ENCODE measurements at places on chromosomes 6 and 20.
A peak's percentile ranks its signal among the peaks of the same experiment; 100 is the strongest.

DNA sequence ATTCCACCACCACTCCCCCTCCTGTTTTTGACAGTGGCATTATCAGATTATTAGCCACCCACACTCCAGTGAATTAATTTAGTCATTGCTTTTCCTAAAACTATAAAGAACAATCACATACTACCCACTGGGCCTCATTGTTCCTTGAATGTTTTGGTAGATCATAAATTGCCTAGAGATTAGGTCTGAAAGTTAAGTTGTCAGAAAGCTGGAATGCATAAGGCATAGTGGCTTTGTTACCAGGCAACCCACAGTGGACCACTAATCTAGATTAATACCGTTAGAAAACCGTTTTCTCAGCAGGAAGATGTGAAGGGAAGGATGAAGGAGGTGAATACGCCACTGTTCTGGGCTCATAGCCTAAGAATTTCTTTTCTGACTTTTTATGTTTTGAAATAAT lies 75.6 kb downstream of the SAMD3 start:
- no peak for DNase-seq

DNA sequence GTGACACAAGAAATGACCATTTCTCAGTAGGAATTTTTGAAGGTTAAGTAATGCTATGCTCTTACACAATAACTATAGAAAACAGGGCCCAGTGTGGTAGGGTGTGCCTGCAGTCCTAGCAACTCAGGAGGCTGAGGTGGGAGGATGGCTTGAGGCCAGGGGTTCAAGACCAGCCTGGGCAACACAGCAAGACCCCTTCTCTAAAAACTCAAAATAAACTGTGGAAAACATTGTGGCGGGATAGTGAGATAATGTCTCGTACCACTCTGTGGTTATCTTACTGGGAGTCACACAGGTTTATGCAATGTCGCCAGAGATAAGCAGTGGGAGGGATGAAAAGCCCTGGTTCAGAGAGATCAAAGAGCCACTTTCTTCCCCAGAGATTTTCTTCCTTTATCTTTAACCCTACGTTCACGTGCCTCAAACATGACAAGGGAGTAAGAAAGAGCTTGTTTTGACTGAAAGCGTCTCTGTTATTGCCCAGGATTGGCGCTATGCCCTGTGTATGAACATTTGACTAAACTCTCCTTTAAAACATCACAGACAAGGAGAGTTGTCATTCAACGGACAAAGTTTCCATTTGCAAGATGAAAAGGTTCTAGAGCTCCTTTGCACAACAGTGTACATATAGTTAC lies 13.9 kb downstream of the GCM1 start:
- DNase-seq = no peak

DNA sequence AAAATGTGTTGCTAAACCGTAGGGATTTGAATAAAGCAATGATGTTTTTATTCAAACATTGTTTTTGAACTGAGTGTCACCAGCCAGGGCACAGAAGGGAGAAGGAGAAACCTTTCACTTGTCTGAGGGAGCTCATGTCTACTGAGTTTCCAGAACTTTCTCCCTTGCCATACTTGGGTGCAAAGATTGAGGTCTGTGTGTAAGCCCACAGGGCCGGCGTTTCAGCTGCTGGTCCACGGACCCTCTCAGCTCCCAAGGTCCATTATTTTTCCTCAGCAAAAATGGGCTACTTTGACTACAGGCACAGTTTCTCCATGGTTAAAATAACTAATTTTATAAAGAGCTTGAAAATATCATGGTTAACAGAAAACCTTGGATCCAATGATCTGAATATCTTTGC lies 32.6 kb downstream of the PSMG4 start:
- no peak for DNase-seq

DNA sequence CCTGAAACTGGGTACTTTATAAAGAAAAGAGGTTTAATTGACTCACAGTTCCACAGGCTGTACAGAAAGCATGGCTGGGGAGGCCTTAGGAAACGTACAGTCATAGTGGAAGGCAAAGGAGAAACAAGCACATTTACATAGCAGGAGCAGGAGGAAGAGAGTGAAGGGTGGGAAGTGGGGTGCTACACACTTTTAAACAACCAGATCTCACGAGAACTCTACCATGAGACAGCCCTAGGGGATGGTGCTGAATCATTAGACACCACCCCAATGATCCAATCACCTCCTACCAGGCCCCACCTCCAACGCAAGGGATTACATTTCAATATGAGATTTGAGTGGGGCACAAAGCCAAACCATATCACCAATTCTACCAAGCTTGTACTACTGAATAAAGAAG lies 7.4 kb upstream of the FNDC1 start:
- DNase-seq = no peak

GRCh38 chr20:48603116-48603818 lies 224.5 kb downstream of the PREX1 start:
- DNase-seq = no peak

DNA sequence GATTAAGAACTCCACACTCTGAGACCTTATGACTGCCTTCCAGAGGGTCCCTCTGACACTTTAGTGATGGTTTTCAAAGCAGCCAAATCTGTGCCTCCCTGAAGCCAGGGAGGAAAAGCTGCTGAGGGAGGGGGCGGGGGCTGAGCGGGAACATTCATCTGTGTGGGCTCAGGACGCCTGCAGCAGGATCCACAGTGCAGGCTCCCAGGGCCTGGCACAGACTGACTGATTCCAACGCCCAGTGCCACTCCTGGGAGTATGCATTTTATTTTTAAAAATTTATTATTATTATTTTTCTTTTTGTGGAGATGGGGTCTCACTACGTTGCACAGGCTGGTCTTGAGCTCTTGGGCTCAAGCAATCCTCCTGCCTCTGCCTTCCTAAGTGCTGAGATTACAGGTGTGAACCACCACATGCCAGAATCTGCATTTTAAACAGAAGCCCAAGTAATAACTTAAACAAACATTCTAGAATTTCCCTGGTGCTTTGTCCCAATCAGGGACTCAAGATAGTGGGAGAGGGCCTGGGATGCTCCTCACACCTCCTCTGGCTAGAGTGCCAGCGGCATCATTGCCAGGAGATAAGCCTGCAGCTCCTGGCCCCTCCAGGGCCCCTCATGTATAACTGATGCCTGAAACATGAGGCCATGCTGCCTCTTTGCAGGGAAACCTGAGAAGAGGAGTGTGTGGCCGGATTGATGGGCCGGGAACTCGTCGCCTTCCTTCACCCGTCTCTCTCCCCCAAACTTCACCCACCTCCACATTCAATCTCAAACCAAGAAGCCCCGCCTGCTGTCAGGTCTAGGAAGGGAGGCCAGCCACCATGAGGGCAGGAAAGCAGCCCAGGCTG lies 438 bp upstream of the TMC2 start:
- no peak for DNase-seq

DNA sequence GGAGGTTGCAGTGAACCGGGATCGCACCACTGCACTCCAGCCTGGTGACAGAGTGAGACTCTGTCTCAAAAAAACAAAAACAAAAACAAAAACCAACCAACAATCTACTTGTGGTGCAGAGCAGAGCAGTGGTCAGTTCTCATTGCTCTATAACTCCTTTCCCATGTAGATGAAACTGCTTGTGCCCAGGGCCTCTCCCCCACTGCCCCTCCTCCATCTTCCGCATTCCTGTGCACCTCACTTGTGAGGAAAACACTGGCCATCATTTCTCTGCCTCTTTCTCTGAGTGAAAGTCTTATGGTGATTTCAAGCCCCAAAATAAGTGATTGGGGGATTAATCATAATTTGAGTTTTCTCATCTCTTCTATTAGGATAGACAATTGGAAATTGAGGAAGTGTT lies 63.9 kb upstream of the GLP1R start:
- DNase-seq = no peak

DNA sequence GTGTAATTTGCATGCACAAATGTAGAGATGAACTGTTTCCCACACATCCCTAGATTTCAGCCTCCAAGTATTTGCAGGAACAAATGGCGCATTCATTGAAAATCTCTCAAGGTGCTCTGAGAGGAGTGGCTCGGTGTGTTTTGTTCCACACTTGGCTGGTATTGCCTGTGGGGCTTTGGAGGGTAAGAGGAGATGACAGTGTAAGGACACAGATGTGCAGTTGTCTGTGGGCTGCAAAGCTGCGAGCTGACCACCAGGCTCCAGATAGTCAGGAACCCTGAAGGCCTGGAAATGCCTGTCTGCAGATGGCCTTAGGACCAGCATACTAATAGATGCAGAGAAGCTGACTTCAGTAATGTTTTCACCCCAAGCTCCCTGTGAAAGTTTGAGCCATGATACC lies 57.7 kb upstream of the PBOV1 start:
- no peak for DNase-seq

DNA sequence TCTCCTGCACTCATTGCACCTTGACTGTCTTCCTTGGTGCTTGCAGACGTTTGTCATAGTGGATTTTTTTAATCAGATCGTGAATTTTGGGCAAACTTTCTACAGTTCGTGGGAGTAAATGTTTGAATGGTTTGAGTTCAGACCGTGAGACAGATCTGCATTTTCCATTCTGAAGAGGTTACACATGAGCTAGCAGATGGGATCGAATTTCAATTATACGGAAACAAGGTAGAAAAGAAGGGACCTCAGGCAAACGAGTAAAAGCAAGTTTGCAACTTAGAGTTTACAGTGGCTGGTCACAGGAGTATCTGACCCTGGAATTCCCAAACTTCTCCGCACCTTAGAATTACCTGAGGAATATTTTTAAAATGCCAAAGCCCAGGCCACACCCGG lies 17.2 kb upstream of the NCR2 start:
- DNase-seq = no peak

DNA sequence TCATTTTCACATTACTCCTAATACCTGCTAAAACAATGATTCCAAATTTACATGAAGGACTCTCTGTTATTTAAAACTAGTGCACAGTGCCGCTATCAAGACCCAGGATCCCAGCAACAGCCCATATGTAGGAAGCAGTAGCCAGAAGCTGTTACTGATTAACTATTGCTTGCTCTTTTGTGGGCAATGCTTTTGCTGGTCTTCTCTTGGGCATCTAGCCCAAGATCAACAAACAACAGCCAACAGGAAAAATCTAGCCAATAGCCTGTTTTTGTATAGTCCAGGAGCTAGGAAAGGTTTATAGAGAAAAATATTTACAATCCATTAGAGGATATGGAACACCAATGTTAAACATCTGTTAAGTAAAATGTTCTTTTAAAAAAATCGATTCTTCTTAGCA lies 22.1 kb upstream of the TENT5A start:
- no peak for DNase-seq

DNA sequence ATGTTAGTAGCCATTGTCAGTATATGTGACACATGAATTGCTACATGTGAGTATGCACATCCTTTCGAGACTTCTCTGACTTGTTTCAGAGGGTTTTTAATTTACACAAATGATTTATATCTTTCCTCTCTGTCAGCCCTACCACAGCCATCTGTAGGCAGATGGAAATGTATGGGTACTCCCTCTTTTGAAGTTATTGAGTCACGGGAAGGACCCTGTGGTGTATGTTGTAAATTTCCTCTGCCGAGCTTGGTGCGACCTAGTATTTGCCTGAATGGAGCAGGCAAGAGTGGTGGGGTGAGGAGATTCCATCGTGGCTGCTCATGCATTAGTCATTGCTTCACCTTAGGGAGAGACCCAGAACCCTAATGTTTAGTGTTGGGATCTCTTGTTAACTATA lies 171.9 kb downstream of the JARID2 start:
- DNase-seq = peak; percentile 72

DNA sequence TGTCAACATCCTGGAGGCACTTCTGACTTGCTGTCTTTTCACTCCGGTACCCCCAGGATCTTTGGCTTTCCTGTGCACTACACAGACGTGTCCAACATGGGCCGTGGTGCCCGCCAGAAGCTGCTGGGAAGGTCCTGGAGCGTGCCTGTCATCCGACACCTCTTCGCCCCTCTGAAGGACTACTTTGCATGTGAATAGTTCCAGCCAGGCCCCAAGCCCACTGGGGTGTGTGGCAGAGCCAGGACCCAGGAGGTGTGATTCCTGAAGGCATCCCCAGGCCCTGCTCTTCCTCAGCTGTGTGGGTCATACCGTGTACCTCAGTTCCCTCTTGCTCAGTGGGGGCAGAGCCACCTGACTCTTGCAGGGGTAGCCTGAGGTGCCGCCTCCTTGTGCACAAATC lies 12.0 kb upstream of the MAPRE1 start:
- DNase-seq = no peak

- peak; percentile 65 for DNase-seq
These were observed 35.0 kb downstream of the FOXF2 start for GRCh38 chr6:1424306-1424927.

DNA sequence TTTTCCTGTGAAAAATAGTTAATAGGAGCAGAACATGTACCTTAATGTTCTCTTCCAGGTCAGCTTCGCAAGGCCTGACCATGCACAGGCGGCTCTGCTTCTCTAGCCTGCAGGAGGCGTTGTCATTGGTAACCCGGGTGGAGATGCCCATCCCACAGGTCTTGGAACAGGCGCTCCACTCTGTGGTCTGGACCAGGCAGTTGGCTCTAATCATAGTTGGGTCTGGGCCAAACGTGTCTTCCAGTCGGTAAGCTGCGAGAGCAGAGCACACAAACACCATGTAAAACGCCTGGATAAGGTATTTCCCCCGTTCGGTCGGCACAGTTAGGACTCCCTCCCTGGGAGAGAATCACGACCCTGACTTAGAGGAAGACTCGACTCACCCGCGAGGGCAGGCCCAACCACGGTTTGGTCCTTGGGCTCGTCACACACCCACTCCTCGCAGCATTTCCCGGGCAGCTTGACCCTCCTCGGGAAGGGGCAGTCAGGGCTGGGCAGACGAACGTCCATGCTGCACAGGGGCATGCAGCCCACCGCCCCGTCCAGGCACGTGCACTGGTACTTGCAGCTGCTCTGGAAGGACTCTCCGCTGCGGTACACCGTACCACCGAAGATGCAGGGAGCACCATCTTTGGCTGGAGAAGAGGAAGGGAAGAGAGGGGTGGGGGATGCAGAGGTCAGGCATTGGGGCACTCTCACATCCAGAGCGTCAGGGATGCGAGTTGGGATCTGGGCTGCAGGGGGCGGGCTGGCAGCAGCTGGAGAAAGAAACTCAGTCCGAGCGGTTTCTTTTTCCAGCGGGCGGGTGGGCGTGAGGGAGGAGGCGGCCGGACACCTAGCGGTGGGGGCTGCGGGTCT lies 1.0 kb downstream of the CCN2 start:
- peak; percentile 96 for DNase-seq

- peak; percentile 86 for DNase-seq
These were observed 68.5 kb downstream of the FYN start for GRCh38 chr6:111804627-111805235.

GRCh38 chr6:74134327-74134726 lies 438.3 kb downstream of the CD109 start:
- DNase-seq = no peak

DNA sequence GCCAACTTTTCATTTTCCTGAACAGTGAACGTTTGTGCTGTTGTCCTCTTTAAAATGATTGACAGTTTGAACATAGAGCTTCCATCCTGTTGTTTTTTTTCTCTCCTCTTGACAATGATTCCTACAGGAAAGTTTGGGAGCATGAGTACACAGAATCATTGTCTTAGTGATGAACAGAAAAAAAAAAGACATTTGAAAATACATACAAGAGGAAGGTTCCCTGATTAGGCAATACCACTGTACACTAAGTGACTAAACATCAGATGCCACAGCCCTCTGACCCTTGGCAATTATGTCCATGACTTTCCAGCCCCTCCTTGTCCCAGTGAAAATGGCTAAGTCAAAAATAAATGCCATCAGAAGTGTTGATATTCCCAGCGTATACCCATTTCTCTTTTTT lies 71.5 kb downstream of the RTN4IP1 start:
- DNase-seq = peak; percentile 62

Data from cardiac fibroblast (primary cell).